ENCODE measurements at places on chromosomes 3 and 15. TPM values are rescaled to one million over a fixed set of nuclear protein-coding genes. Genes with fewer than 3 reads are reported as not detected.

The CDHR4 gene
- not detected for total RNA-seq

The NECTIN3 gene
- 75.5 TPM for total RNA-seq

The LSMEM2 gene
- not detected for total RNA-seq

The PROK2 gene
- not detected for total RNA-seq

The CKMT1B gene
- total RNA-seq: not detected

The CPLX3 gene
- total RNA-seq: not detected

The SATB1 gene
- 10.6 TPM for total RNA-seq

The GATM gene
- total RNA-seq: not detected

The SPINT1 gene
- total RNA-seq: 5.2 TPM

The SLC51A gene
- total RNA-seq: not detected

The PLSCR5 gene
- not detected for total RNA-seq

The RTP3 gene
- not detected for total RNA-seq

The GPR160 gene
- not detected for total RNA-seq

The STAB1 gene
- total RNA-seq: not detected

The ECE2 gene
- total RNA-seq: not detected

The GOLGA8M gene
- 2.7 TPM for total RNA-seq

The GDPGP1 gene
- 5.6 TPM for total RNA-seq

The PLA2G4D gene
- not detected for total RNA-seq

The LOXL1 gene
- total RNA-seq: 417 TPM

The RNF7 gene
- total RNA-seq: 84.3 TPM

The MAPK6 gene
- total RNA-seq: 44.3 TPM

The MYRIP gene
- 0.62 TPM for total RNA-seq

The GPR176 gene
- 22.0 TPM for total RNA-seq

The MYO9A gene
- total RNA-seq: 39.6 TPM

All from osteocyte (in vitro differentiated cells).